NCI-H460 (cell line): ENCODE measurements at places on chromosomes 6 and 20.

DNA sequence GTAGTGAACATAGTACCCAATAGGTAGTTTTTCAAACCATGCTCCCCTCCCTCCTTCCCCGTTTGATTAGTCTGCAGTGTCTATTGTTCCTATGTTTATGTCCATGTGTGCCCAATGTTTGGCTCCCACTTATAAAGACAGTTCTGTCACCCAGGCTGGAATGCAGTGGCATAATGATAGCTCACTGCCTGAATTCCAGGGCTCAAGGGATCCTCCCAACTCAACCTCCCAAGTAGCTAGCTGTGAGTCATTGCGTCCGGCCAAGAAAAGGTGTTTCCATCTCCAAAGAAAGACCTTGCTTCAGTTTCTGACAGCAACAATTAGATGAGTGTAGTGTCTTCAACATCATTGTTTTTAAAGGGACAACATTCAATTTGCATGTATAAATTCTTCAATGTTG lies 131.1 kb upstream of the CEP162 start:
- no peak for DNase-seq

DNA sequence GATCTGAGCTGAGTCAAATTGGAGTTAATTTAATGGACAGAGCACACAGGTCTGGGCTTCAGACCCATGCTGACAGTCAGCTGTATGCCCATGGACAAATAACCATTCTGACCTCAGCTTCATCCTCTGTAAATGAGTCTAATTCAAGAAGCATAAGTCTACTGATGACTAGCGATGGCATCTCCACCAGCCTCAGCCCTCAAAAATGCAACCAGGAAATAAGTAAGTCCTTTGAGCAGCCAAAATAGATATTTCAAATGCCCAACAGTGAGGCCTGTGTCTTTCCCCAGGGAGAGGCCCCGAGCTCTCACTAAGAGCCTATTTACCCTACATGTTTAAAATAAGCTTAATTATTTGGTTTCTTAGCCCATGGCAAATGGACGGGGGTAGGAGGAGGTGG lies 114.2 kb upstream of the MTHFD1L start:
- DNase-seq, result no peak

- DNase-seq, result no peak
Measured at GRCh38 chr20:47175493-47175892, 181.0 kb downstream of the ZMYND8 start.

DNA sequence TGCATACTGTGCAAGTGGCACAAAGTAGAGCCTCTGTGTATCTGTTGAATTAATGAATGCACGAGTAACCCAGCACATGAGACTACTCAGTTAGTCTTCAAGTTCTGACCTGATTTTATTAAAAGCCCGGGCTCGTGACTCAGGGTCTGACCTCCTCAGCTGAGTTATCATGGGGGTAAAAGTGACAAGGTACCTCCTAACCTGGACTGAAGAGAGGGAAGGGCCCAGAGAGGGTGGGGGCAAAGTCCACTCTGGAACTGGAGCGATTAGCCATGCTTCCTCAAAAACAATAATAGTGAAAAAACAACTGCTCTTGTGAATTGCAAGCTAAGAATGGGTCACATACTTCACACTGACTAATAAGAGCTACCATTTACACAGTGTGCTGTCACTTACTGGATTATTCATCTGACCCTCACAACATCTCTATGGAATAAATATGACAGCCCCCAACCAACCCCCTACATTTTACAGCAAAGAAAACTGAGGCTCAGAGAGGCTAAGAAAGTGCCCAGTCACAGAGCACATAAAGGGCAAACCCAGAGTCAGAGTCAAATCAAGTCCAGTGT lies 26.7 kb downstream of the TRERF1 start:
- DNase-seq, result no peak

- no peak for DNase-seq
Measured at GRCh38 chr20:47749339-47749738, 35.9 kb downstream of the SULF2 start.

DNA sequence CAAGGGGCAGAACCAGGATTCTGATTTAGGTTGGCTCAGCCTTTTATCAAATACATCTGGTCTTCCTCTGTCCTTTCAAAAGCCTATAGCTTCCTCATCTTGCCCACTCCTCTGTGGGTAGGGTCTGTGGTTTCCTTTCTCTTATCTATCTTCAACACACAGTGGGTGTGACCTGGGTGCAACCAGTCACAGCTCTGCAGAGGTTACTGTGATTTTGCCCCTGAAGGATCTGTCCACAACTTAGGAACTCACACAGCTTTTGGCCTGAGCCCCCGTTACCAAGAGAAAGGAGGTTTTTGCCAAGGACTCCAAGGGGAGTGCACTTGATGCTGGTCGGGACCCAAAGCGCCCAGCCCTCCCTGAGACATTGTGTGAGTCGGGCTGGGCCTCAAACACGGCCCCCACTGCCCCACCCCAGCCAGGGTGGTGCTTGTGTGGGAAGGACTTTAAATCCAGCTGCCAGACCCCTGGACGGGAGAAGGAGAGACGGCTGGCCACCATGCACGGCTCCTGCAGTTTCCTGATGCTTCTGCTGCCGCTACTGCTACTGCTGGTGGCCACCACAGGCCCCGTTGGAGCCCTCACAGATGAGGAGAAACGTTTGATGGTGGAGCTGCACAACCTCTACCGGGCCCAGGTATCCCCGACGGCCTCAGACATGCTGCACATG lies at the start of gene PI16:
Gene PI16, plus strand, starts transcription at position 477 of the 670 bp plus-strand sequence. Its CDS starts 23 bp downstream, at position 500.
- DNase-seq, result no peak

GRCh38 chr20:46070215-46070900 lies 19.4 kb downstream of the NCOA5 start:
- DNase-seq, result no peak

DNA sequence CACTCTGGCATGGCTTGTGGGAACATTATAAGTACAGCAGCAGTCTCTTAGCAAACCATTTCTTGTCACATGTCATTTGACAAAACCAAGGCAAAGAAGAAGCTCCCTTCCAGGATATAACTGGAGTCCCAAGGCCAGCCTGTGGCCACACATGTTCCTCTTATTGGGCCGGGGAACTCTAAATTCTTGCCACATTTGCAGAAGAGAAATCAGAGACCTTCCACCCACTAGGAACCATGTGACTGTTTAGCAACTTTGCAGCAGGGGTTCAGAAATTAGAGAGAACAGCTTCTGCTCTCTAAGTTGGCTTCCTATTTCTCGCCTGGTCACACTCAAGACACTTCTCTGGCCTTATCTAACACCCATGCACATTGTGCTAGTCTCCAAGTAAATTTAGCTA lies 20.4 kb upstream of the MEP1A start:
- DNase-seq, result no peak

GRCh38 chr6:93079061-93079460 lies 340.3 kb downstream of the EPHA7 start:
- no peak for DNase-seq

GRCh38 chr6:3905945-3906845 lies 57.0 kb downstream of the FAM50B start:
- DNase-seq, result no peak

GRCh38 chr6:140599916-140600315 lies 1225.5 kb upstream of the CITED2 start:
- DNase-seq, result no peak

DNA sequence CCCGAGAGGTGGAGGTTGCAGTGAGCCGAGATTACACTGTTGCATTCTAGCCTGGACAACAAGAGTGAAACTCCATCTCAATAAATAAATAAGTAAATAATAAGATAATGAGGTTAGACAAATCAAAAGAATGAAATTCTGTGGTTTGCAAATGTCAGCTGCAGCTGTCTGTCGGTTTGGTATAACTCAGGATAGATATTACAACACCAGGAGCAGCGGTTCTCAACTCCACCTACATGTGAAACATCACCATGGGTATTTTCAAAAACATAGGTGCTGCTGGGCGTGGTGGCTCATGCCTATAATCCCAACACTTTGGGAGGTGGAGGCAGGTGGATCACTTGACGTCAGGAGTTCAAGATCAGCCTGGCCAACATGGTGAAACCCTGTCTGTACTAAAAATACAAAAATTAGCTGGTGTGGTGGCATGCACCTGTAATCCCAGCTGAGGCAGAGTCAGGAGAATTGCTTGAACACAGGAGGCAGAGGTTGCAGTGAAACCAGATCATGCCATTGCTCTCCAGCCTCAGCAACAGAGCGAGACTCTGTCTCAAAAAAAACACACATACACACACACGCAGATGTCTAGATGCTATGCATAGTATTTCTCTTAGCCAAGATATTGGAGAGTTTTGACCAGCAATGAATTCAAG lies 126.1 kb upstream of the LAMP5 start:
- no peak for DNase-seq

DNA sequence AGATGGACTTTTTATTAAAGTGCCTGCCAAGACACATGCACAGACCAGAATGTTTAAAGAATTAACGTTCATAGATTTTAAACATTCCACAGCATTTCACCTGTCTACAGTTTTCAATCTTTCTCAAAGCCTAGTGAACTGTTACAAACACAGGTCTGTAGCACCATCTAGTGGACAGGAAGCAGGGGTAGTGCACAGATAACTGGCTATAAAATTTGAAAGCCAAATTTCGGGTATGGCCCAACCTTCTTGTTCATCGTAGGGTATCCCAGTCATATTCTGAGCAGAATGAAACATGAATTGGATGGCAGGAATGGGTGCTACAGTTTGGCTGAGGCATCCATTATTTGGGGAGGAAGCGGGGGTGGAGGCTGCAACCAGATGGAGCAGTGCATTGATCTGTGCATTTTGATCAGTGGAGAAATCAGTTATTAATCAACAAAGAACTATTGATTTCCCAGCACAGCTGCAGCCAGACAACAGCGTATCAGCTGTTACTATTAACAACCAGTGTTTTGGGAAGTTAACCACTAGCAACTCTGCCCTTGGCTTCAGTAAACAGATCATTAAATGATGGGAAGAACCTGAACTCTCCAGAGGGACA lies 56.1 kb upstream of the B3GAT2 start:
- DNase-seq, result peak; percentile 45

- no peak for DNase-seq
Measured at GRCh38 chr20:46959821-46960220, 65.2 kb downstream of the EYA2 start.

- DNase-seq, result no peak
Measured at GRCh38 chr6:160138839-160139419, 17.3 kb downstream of the SLC22A1 start.

- DNase-seq, result no peak
Measured at GRCh38 chr20:32037929-32038328, 14.1 kb upstream of the HCK start.

GRCh38 chr20:57397693-57398108 lies 6.5 kb downstream of the RBM38 start:
- DNase-seq, result no peak

GRCh38 chr6:36578030-36578429 lies 16.1 kb upstream of the SRSF3 start:
- no peak for DNase-seq

DNA sequence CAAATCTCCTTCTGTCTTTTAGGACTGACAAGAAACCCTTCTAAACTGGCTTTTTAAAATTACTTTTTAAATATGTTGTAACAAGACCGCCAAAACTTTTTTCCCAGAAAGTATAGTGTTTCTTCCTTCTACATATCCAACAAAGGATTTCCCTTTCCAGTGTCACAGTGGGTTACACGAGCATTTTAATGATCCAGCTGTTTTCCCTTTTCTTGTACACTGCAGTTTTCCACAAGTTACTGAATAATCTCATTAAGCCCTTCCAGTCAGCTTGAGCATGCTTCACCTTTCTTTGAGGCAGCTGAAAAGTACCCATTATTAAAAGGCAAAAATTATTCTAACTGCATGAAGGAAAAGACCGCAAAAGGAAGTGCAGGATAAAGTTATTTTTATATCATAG lies 48.6 kb downstream of the CD24 start:
- DNase-seq, result no peak

DNA sequence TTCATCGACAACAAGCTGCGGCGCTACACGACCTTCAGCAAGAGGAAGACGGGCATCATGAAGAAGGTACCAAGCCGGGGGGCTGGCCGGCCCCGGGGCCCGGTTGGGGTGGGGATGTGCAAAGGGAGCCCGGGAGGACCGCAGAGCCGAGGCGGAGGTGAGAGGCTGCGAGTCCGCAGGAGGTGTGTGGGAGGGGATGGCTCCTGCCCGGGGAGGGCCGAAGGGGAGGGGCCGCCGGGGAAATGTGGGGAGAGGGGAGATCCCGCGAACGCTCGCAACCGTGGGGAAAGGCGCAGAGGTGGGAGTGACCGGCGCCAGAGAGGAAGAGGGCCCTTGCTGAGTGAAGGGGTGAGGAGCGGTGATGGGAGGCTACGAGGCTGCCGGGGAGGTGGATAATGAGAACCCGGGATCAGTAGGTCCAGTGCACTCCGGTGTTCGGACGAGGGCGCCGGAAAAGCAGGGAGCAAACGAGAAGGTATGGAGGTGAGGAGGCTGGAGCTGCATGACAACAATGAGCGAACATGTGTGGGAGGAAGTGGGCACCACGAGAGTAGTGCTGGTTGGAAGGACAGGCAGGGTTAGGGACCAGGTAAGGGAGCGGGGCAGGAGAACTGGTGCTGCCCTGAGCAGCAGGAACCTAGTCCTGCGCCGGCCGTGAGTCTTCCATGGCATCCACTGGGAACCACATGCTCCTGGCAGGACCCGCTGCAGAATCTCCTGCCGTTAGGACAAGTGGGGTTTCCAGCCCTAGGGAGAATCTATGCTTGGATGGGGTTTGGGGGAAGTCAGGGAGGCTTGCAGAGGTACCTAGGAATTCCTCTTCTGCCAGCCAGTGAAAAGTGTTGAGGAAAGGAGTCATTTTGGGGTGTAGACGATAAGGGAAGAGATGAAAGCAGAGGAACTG lies 1.3 kb downstream of the SRF start:
- DNase-seq, result no peak

- DNase-seq, result no peak
Measured at GRCh38 chr6:14012313-14013030, 87.7 kb downstream of the RNF182 start.

- no peak for DNase-seq
Measured at GRCh38 chr6:168221000-168221399, 98.6 kb downstream of the DACT2 start.

GRCh38 chr6:90425161-90425641 lies 128.6 kb upstream of the BACH2 start:
- DNase-seq, result no peak

DNA sequence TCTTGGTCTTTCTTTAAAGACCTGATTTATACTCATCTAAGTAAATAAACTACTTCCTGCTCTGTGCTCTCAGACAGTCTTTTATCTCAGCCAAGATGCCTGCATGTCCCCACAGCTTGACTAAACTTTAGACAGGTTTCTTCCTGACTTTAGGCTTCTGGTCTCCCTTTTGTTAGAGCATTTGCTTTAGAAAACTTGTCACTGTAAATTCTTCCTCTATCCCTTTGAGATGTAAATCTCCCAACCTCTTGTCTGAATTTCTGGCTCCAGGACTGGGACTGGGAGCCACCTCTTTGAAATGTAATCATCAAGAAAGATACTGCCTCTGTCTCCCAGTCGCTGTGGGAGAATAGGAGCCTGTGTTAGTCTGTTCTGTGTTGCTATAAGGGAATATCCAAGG lies 739.9 kb downstream of the C6orf118 start:
- DNase-seq, result no peak
